Renal pelvis (tissue), 12 donors: ENCODE measurements at places on chromosomes 5 and 9. TPM values are rescaled to one million over a fixed set of nuclear protein-coding genes. Genes with fewer than 3 reads are reported as not detected.

GRCh38 chr9:126147186-126147935 is 179.3 kb upstream of the MVB12B start:
- peak; percentile 45 for DNase-seq

The OBP2B gene
- 0.41 TPM for polyA plus RNA-seq

GRCh38 chr5:115842952-115843351 is 1.2 kb downstream of the AP3S1 start:
- no peak for DNase-seq

DNA sequence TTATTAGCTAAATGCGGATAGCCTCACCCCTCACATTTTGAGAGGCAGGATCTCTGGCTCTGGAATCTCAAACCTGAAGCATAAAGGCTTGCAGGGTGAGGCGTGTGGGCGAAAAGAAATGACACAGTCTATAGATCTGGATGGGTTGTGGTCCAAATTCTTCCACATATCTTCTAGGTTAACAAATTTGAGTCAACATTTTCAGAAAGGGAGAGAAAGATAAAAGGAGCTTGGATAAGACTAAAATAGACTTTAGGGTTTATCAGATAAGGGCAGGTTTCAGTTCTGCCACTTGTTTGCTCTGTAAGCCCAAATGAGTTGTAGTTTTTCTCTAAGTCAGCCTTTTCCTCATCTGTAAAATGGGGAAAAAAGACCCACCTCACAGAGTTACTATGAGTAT is 220.9 kb downstream of the TRIM32 start:
- DNase-seq: no peak

GRCh38 chr5:109614301-109614700 is 75.4 kb upstream of the MAN2A1 start:
- no peak for DNase-seq

The FBN2 gene
- 88.2 TPM for polyA plus RNA-seq

GRCh38 chr9:112011051-112011620 is 114.5 kb downstream of the UGCG start:
- DNase-seq: no peak

The POLR1E gene
- 23.2 TPM for polyA plus RNA-seq

GRCh38 chr5:14450018-14450524 is 131.5 kb upstream of the OTULINL start:
- DNase-seq: no peak

- no peak for DNase-seq
Measured at GRCh38 chr5:40401284-40402006, 278.3 kb upstream of the PTGER4 start.

- no peak for DNase-seq
Measured at GRCh38 chr9:37486616-37487548, 1.1 kb downstream of the POLR1E start.

The EQTN gene
- polyA plus RNA-seq: 0.77 TPM

DNA sequence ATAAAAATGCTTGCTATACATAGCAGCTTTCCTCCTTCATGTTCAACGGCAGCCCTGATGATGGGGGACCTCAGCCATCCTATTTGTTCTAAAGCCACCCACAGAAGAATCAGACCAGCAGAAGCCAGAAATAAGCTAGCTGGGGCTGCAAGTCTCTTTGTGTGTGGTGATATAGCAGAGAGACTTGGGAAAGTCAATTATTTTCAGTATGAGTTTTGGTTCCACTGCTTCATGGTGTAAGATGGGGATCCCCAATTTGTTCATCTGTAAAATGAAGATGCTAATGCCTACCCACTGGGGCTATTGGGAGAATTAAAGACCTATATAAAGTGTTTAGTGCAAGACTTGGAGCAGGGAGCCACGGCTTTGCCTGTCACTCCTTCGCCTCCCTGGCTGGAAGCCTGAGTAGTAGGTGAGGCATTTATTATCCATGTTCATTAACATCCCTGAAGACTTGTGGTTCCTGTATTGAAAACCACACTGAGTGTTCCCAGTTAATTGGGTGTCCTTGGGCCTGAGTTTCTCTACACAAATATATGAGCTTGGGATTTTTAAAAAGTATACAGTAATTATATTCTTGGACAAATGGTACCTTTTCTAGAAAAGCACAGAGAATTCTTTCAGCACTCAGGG is 210.1 kb upstream of the SLC24A2 start:
- DNase-seq: no peak
